ENCODE measurements at places on chromosomes 12 and 14. TPM values are rescaled to one million over a fixed set of nuclear protein-coding genes. Genes with fewer than 3 reads are reported as not detected.
A peak's percentile ranks its signal among the peaks of the same experiment; 100 is the strongest.

LMBR1L gene
- 40.8 TPM for total RNA-seq

- no peak for DNase-seq
Measured at GRCh38 chr14:70162358-70162757, 26.4 kb downstream of the SLC8A3 start.

DNA sequence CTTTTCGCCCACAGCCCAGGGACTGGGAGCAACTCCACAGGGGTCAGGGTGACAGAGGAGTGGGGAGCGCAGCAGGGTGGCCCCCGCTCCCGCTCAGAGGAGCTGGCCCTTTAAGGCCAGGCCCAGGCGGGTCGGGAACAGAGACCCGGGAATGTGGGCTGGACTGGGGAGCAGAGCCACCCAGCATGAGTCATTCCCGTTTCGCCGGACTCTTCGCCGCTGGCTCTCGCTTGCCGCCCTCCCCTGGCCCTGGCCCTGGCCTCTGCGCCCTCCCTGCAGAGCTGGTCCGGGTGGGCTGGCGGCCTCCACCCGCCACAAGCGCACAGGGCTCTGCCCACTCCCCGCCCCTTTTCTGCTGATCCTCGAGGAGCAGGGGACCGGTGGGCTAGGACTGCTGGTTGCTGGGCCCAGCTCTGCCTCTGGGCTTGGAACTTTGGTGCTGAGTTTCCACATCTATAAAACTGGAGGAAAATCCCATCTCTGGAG lies 92.8 kb downstream of the NINJ2 start:
- DNase-seq: peak; percentile 95

GRCh38 chr14:93042968-93043940 lies 72.5 kb downstream of the ITPK1 start:
- DNase-seq: peak; percentile 85

GRCh38 chr12:117361347-117361751 lies at the start of gene NOS1:
Gene NOS1, minus strand, starts transcription at chr12:117361626. Its CDS starts 30,557 bp downstream, at chr12:117331069.
- no peak for DNase-seq

GPR137C gene
- 0.33 TPM for total RNA-seq

GRCh38 chr12:83040339-83040738 lies 353.6 kb downstream of the TMTC2 start:
- DNase-seq: no peak

Data from posterior vena cava (tissue), 2 donors.